Spinal cord (tissue), 10 donors: ENCODE measurements at places on chromosomes 1 and 21.

- DNase-seq = no peak
These were observed 117.0 kb upstream of the GALNT2 start for GRCh38 chr1:229950020-229950419.

- DNase-seq = no peak
These were observed 11.0 kb upstream of the SHISAL2A start for GRCh38 chr1:52621950-52622349.

- no peak for DNase-seq
These were observed 15.8 kb upstream of the HSPG2 start for GRCh38 chr1:21952786-21953520.

DNA sequence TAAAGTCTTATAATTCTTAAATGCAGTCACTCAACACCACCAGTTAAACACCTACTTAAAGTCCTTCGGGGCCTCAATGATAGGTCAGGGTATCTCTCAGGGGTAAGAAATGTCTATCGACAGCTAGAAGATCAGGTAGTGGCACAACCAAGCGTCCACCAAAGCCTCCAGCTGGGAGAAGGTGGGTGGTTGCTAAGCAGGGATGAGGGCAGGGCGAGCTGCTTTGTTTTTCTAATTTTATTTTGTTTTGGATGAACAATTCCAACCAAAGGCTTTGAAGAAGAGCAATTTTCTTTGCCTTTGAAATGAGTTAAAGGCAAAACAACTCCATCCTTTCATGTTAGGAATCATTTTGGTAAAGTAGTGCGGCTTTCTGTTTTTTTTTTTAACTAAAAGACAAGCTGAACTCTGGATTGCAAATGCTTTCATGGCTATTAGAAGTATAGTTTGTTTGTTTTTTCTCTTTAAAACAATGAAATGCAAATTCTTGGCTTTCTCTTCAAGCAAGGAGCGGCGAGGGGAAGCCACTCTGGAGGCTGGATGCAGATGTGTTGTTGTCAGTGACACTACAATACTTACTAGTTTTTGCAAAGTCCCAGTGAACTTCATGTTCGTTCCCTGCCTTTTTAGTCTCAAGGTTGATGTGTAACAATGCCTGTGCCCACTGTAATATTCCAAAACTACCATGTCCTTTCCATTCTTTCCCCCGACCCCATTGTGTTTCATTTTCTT, 106.0 kb downstream of the MRPS6 start:
- no peak for DNase-seq

DNA sequence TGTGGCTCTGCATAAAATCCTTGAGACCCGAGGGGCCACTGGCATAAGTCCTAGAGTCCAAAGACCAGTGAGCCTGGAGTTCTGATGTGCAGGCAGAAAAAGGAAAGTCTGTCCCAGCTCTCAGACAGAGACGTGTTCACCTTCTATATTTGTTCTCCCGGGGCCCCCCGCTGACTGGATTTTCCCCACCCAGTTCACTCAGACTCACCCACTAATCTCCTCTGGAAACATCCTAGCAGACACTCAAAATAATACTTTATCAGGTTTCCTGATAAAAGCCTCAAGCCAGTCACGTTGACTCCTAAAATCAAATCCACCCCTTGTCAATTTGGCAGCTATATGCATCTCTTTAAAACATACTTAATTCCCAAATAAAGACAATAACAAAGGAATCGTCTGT, 1084.2 kb upstream of the NCAM2 start:
- no peak for DNase-seq

GRCh38 chr1:220483700-220484099, 44.2 kb upstream of the MARK1 start:
- no peak for DNase-seq

- no peak for DNase-seq
These were observed 9.4 kb downstream of the SLX9 start for GRCh38 chr21:44949161-44949778.

DNA sequence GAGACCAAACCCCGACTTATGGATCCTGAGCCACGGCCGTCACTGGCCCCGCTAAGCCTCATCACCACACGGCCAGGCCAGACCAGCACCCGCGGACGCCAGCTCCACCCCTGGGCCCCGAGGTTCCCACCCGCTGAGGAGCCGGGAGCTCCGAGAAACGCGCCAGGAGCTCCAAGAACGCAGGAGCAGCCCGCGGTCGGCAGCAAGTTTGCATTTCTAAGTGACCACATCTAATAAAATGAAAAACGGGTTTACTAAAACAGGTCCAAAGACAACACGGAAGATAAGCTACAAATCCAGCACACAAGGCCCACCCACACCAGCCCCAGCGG, 8.1 kb upstream of the C1QTNF12 start:
- DNase-seq = no peak

- DNase-seq = no peak
These were observed 337.6 kb upstream of the SNX7 start for GRCh38 chr1:98323906-98324358.

DNA sequence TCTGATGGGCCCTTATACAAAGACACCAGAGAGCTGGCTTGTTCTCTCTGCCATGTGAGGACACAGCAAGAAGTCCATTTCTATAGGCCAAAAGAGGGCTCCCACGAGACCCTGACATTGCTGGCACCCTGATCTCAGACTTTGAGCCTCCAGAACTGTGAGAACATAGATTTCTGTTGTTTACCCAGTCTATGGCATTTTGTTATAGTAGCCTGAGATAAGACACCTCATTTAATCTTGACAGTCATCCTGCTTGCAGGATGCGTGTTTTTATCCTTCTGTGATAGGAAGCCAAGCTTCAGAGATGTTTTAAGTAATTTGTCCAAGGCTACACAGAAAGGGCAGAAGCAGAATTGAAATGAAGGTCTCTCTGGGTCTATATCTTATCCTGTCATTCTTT, 138.8 kb upstream of the HOOK1 start:
- DNase-seq = no peak

DNA sequence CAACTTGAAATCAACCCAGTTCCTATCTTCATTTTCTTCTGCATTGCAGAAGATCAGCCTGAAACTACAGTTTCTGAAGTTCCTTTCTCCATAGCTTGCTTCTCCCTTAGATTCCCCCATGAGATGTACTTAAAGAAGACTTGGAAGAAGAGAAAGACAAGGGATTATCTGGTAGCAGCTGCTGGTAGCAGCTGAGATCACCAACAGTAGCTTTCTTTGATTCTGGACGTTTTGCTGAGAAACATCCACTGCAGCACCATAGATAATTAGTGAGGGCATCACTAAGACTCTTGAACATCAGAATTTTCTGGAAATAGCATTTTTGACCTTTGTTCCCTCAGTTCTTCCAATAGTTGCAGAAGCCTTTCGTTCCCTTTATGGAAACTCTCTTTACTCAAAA, 465 bp upstream of the CFHR3 start:
- DNase-seq = no peak

DNA sequence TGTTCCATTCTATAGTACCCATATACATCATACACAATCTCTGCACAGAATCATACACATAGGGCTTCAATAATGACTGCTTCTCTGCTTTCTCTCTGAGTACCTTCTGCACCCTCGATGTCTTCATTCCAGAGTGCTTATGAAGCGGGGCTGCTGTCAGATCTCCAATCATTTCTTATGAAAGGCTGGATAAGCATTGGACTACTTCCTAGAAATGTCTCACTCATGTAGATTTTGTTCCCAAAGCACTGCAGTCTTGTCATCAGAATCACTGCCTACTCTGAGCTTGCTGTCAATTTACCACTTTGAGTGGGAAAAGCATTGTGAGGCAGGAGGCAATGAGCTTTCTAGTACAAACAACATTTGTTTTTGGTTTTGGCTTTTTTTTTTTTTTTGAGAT, 179.0 kb downstream of the SLC35F3 start:
- DNase-seq = no peak

- no peak for DNase-seq
These were observed 102.6 kb downstream of the GPATCH2 start for GRCh38 chr1:217528271-217528670.

DNA sequence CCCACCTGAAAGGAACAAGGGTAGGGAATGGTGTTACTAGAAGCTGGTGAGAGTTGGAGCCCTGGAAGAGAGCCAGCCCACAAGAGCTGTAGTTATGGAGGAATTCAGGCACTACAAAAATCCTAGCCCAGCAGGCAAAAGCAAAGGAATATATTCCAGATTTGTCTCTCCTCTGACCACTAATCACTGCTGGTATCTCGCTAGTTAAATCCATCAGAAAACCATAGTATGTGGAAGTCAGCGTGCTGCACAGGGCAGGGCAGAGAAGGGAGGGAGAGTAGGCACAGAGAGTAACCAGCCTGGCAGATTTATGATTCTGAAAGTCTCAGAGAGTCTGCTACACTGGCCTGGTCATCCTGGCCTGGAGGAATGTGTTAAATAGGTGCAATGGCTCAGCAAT, 88.6 kb downstream of the SELENOF start:
- peak; percentile 10 for DNase-seq
